Metanephros (tissue), 2 donors: ENCODE measurements at places on chromosomes 16 and 17. TPM values are rescaled to one million over a fixed set of nuclear protein-coding genes. Genes with fewer than 3 reads are reported as not detected.

Gene TEX14
- 0.29 TPM for total RNA-seq

Gene TLK2
- 64.8 TPM for total RNA-seq

Gene CDH1
- 88.2 TPM for total RNA-seq

Gene IL34
- total RNA-seq = 4.7 TPM

Gene AXIN2
- total RNA-seq = 40.6 TPM

Gene CD19
- total RNA-seq = 1.6 TPM

Gene DCXR
- total RNA-seq = 51.6 TPM

Gene UBE2Z
- 55.7 TPM for total RNA-seq

Gene EFCAB13
- total RNA-seq = 7.4 TPM

Gene FOXL1
- 16.1 TPM for total RNA-seq

Gene ANKFY1
- 62.2 TPM for total RNA-seq

Gene TEFM
- 21.1 TPM for total RNA-seq

Gene NTN1
- 11.3 TPM for total RNA-seq

Gene KRT13
- total RNA-seq = 7.4 TPM

Gene ENGASE
- total RNA-seq = 39.6 TPM

Gene TOM1L1
- total RNA-seq = 62.2 TPM

Gene ZG16B
- total RNA-seq = 0.70 TPM

Gene SLC52A1
- total RNA-seq = 0.58 TPM

Gene KRTAP4-6
- not detected for total RNA-seq

Gene CALB2
- 0.47 TPM for total RNA-seq

Gene LRRC37A
- 3.0 TPM for total RNA-seq

Gene KRTAP3-2
- not detected for total RNA-seq

Gene RAPGEFL1
- total RNA-seq = 5.7 TPM

Gene ABCA3
- 7.3 TPM for total RNA-seq

Gene HIRIP3
- total RNA-seq = 19.3 TPM

Gene BAIAP3
- 12.2 TPM for total RNA-seq

Gene DPEP1
- 42.4 TPM for total RNA-seq

Gene KPNA2
- 35.8 TPM for total RNA-seq

Gene KRT33A
- total RNA-seq = 0.12 TPM

Gene SLC5A10
- 0.82 TPM for total RNA-seq

Gene NPW
- 7.0 TPM for total RNA-seq

Gene CCDC144A
- 0.29 TPM for total RNA-seq

Gene WSCD1
- 20.4 TPM for total RNA-seq

Gene ADAM11
- total RNA-seq = 3.0 TPM
